ENCODE measurements at places on chromosomes 7 and 10. TPM values are rescaled to one million over a fixed set of nuclear protein-coding genes. Genes with fewer than 3 reads are reported as not detected.
A peak's percentile ranks its signal among the peaks of the same experiment; 100 is the strongest.

The HYAL4 gene
- not detected for polyA plus RNA-seq

The CALHM1 gene
- polyA plus RNA-seq, result 0.37 TPM

- DNase-seq, result peak; percentile 87
These were observed 99.4 kb downstream of the CTBP2 start for GRCh38 chr10:125060826-125061556.

The XRCC2 gene
- 1.2 TPM for polyA plus RNA-seq

DNA sequence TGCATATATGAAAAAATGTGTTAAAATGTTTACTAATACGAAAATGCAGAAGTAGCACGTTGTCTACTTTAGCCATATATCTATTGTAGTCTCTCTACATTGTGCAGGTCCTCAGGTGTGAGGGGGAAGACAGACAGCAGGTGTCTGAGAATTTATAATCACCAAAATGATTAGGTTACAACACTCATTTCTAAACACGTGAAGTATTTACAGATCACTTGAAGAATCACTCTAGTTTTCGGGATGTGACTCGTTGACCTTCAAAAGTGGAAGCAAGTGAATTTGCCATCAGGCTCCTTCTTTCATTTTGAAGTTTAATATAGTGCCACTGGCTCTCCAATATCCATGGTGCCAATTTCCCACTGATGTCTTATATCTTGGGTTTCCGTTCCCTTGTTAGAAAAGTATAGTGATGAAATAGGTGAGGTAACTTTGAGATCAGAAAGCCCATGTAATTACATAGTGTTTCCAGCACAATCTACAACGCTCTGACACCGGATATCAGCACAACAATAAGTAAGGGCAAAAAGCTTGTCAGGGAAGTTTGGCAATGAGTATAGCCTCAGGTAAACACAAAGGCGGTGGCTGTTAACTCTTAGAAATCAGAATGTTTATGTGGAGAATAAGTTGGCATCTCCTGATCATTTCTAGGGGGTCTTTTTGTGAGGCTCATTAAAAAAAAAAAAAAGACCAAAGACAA, 57.5 kb upstream of the SP4 start:
- no peak for DNase-seq
